Stimulated activated CD4-positive, alpha-beta T cell treated with anti-CD3 and anti-CD28 coated beads, Interleukin-4, amount 100 ng/mL, for 24 hours (primary cell): ENCODE measurements at places on chromosomes 5 and 9.

- DNase-seq = no peak
These were observed 96.8 kb downstream of the INIP start for GRCh38 chr9:112621018-112621655.

- no peak for DNase-seq
These were observed 42.4 kb downstream of the LRSAM1 start for GRCh38 chr9:127493592-127494303.

DNA sequence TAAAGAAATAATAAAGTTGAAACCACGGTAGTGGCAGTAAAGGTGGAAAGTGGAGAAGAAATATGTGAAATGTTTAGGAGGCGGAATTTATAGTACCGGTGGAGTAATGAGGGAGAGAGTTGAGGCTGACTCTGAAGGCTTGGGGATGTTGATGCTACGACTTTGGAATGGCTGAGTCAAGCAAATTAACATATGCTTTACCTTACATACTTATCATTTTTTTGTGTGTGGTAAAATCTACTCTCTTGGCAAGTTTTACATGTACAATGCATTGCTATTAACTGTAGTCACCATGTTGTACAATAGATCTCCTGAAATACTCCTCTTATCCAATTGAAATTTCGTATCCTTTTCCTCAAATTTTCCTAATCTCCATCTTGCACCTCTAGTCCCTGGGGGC lies 179.0 kb downstream of the TAF11L14 start:
- DNase-seq = no peak

- DNase-seq = no peak
These were observed 103.3 kb upstream of the ADAMTS19 start for GRCh38 chr5:129356846-129357245.

DNA sequence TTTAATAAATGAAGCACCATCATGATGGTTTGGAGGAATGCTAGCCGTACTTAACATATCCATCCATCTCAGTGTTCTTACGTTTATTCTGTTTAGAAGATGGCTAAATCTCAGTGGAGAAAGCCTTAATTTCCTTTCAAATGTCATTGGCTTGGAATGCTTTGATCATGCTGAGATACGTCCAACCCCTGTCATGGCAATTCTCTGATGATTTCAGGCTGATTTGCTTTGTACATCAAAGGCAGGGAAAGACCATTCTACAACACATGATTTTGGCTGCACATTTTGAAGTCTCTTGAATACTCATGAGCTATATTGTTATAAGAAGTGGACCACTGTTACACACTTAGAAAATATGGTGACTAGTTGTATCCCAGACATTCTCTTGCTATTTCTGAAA lies 1048.4 kb downstream of the MAT2B start:
- DNase-seq = no peak

GRCh38 chr9:20744036-20744630 lies 60.1 kb downstream of the FOCAD start:
- no peak for DNase-seq

DNA sequence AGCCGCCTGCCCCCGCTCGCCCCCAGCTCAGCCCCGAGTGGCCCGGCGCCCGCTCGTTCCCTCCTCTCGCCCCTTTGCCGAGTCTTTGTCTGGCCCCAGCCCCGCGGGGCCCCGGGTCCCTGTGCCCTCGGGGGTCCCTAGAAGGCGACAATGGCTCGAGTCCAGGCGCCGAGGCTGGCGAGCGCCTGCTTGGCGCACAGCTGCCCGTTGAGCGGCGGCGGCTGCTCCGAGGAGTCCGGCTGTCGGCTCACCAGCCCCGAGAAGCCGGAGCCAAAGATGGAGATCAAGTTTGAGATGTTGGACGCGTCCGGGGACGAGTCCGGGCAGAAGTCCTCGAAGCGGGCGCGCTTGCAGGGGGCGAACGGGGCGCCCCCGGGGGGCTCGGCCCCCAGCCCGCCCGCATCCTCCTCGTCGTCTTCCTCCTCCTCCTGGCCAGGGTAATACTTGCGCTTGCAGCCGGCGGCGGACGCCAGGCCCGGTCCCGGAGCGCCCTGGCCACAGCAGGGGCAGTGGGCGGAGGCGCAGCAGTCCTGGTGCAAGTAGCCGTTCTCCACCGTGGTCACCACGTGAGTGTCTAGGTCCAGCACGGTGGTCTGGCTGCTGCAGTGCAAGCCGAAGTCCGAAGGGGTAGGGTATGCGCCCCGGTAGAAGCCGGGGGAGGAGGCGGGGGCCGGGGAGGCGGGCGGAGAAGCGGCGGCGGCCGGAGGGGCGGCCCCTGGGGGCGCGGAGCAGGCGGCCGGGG lies 1.2 kb downstream of the IER5L start:
- DNase-seq = no peak

GRCh38 chr5:174423558-174423957 lies 300.8 kb upstream of the MSX2 start:
- DNase-seq = no peak
